ENCODE measurements at places on chromosomes 12 and 14.
A peak's percentile ranks its signal among the peaks of the same experiment; 100 is the strongest.

- H3K27ac ChIP-seq = no peak overlapping the region
- H3K4me3 ChIP-seq = no peak overlapping the region
- H3K27me3 ChIP-seq = peaks cover 3% of the 10 kb centered on the region
- no peaks in the 10 kb centered on the region for H3K36me3 ChIP-seq
- DNase-seq = no peak
Observed at GRCh38 chr14:31489691-31490090, 1.9 kb upstream of the GPR33 start.

- H3K4me3 ChIP-seq = no peak overlapping the region
- H3K4me1 ChIP-seq = peaks cover 2% of the 10 kb centered on the region
- H3K27me3 ChIP-seq = no peaks in the 10 kb centered on the region
- H3K27ac ChIP-seq = no peak overlapping the region
Observed at GRCh38 chr14:102941419-102942011, 19.1 kb downstream of the AMN start.

- no peaks in the 10 kb centered on the region for H3K36me3 ChIP-seq
- no peak for DNase-seq
- H3K27ac ChIP-seq = no peak overlapping the region
- no peaks in the 10 kb centered on the region for H3K4me1 ChIP-seq
- H3K4me3 ChIP-seq = no peak overlapping the region
Observed at GRCh38 chr12:96150442-96150841, 43.7 kb upstream of the ELK3 start.

DNA sequence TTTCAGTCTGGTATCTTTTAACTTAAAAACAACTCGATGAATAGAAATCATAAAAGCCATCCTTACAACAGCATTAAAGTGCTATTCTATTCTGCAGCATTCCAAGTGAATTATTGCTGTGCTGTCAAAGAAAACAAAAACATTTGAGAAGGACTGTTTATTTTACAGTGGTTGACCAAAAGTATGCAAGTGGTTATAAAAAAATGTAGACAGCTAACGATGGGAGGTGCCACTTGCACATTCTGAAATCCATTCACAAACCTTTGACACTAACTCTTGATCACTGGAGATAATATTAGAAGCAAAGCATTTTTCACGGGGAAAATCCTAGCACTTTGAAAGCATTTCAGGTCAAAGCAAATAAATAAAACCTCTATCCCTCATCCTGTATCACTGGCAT is 55.6 kb downstream of the HMGA2 start:
- H3K36me3 ChIP-seq = no peaks in the 10 kb centered on the region
- DNase-seq = no peak
- H3K4me3 ChIP-seq = no peak overlapping the region
- H3K27ac ChIP-seq = no peak overlapping the region
- no peaks in the 10 kb centered on the region for H3K4me1 ChIP-seq

- no peaks in the 10 kb centered on the region for H3K36me3 ChIP-seq
- peak overlapping the region; percentile 79 for H3K27ac ChIP-seq
- peaks cover 18% of the 10 kb centered on the region for H3K4me1 ChIP-seq
- H3K27me3 ChIP-seq = no peaks in the 10 kb centered on the region
- no peak overlapping the region for H3K4me3 ChIP-seq
Observed at GRCh38 chr12:117134059-117134458, 34.8 kb upstream of the TESC start.

- H3K4me3 ChIP-seq = peak overlapping the region; percentile 22
- H3K27me3 ChIP-seq = no peaks in the 10 kb centered on the region
- no peaks in the 10 kb centered on the region for H3K36me3 ChIP-seq
- H3K4me1 ChIP-seq = peaks cover 10% of the 10 kb centered on the region
- DNase-seq = no peak
Observed at GRCh38 chr14:75070383-75070782, 942 bp downstream of the ZC2HC1C start.

GRCh38 chr14:58699681-58700205 is 62.0 kb downstream of the DACT1 start:
- peaks cover 10% of the 10 kb centered on the region for H3K27me3 ChIP-seq
- H3K36me3 ChIP-seq = no peaks in the 10 kb centered on the region
- H3K4me1 ChIP-seq = no peaks in the 10 kb centered on the region
- H3K27ac ChIP-seq = no peak overlapping the region
- no peak for DNase-seq
- no peak overlapping the region for H3K4me3 ChIP-seq

DNA sequence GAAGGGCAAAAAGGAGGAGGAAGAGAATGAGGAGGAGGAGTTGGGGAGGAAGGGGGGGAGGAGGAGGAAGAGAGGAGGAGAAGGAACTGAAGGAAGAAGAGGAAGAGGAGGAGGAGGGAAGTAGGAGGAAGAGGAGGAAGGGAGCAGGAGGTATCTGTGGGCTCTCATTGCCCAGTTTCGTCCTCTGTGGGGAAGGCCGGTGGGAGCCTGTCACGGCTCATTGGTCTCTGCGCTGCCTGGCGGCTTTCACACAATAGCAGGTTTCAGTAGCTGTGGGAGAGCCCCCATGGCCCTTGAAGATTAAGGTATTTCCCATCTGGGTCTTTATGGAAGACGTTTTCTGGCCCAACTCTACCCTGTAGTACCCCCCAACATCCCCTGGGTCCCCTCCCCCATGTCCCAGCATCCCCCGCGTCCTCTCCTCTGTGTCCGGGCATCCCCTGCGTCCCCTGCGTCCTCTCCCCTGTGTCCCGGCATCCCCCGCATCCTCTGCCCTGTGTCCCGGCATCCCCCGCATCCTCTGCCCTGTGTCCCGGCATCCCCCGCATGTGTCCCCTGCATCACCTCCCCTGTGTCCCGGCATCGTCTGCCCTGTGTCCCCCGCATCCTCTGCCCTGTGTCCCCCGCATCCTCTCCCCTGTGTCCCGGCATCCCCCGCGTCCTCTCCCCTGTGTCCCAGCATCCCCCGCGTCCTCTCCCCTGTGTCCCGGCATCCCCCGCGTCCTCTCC is 278.2 kb upstream of the SFSWAP start:
- H3K4me3 ChIP-seq = no peak overlapping the region
- H3K27ac ChIP-seq = no peak overlapping the region
- H3K4me1 ChIP-seq = no peaks in the 10 kb centered on the region

DNA sequence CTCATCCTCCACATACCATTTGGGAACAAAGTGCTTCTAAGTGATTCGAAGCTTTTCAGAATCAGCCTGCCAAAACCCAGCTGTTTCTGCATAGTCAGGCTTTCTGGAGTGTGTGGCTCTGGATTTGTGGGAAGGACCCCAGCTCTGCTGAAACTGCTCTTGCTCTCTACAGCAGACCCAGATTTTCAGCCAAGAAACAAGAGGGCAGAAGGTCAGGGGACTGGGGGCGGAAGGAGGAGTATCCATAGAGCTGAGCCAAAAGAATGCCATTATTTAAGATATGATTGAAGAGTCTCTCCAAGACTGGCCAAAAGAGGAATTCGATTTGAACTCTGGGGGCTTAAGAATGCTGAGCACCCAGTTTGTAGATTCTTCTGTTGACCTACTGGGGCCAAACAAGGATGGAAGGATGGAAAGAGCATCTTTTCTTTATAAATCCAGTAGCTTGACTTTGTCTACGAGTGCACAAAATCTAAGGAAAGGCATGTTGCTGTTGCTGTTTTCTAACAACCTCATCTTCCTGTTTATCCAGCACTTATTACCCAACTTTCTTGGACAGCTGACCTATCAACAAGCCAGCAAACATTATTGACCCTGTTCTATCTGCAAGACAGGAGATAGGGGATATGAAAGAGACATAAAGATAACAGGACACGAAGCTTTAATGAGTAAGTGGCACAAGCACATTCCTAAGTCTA is 29.2 kb downstream of the FBLN5 start:
- no peak overlapping the region for H3K4me3 ChIP-seq
- no peaks in the 10 kb centered on the region for H3K27me3 ChIP-seq
- no peaks in the 10 kb centered on the region for H3K36me3 ChIP-seq
- no peak overlapping the region for H3K27ac ChIP-seq
- no peaks in the 10 kb centered on the region for H3K4me1 ChIP-seq

- H3K36me3 ChIP-seq = peaks cover 77% of the 10 kb centered on the region
- H3K4me1 ChIP-seq = peaks cover 65% of the 10 kb centered on the region
- no peaks in the 10 kb centered on the region for H3K27me3 ChIP-seq
- DNase-seq = peak; percentile 50
- H3K4me3 ChIP-seq = peak overlapping the region; percentile 49
Observed at GRCh38 chr12:121214166-121214777, 4.3 kb downstream of the P2RX4 start.
